ENCODE measurements at places on chromosomes 6 and 20.

GRCh38 chr20:41234041-41234440, 83.5 kb downstream of the ZHX3 start:
- no peaks in the 10 kb centered on the region for H3K27me3 ChIP-seq
- H3K4me3 ChIP-seq: no peak overlapping the region
- H3K27ac ChIP-seq: no peak overlapping the region
- H3K4me1 ChIP-seq: peaks cover 37% of the 10 kb centered on the region

DNA sequence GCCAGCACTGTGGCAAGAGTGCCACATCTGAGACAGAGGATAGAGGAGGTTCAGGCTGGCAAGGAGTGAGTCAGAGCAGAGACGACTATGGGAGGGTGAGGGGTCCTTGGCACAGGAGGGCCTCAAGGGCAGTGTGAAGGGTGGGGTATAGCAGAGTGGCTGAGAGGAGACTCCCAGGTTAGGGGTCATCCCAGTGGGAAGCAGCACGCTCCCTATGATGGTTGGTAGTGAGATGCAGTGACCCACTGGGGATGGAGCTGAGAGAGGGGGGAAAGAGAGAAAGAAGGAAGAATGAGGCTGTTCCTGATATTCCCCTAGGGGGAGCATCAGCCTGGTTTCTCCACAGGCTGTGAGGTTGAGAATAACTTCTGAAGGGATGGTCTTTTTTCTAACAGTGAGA, 97.3 kb downstream of the INSM1 start:
- no peak overlapping the region for H3K27ac ChIP-seq
- H3K36me3 ChIP-seq: peaks cover 11% of the 10 kb centered on the region
- no peaks in the 10 kb centered on the region for H3K27me3 ChIP-seq

DNA sequence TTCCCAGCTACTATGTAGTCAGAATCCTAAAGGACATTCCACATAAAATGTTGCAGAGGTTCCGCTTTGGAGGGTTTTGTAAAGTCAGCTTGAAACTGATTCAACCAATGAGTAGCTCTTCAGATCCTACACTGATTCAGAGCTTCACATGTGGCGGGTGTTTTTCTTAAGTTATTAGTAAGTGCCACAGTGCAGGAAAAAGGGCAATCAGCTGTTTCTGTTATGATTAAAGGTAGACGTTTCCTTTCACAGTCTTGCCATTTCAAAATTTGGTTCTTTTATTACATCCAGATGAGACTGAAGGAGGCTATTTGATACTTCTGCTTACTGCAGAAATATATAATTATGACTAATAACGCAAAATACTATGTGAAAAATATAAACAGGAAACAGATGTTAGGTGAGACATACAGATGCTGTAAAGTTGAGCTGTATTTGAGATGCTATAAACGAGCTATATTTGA, 443.9 kb downstream of the CDKAL1 start:
- H3K4me1 ChIP-seq: no peaks in the 10 kb centered on the region
- H3K27me3 ChIP-seq: no peaks in the 10 kb centered on the region
- no peak for DNase-seq
- peaks cover 26% of the 10 kb centered on the region for H3K36me3 ChIP-seq
- no peak overlapping the region for H3K4me3 ChIP-seq

GRCh38 chr20:56628873-56629463, at the start of gene TFAP2C:
Gene TFAP2C, plus strand, starts transcription at chr20:56629306. Its CDS starts 239 bp downstream, at chr20:56629545.
- H3K4me3 ChIP-seq: peak within 1 kb of the TSS; percentile 11
- H3K36me3 ChIP-seq: no peaks in the 10 kb centered on the region
- peak; percentile 62 for DNase-seq
- peaks cover 9% of the 10 kb centered on the region for H3K4me1 ChIP-seq

- H3K36me3 ChIP-seq: peaks cover 4% of the 10 kb centered on the region
- H3K4me1 ChIP-seq: peaks cover 56% of the 10 kb centered on the region
- no peak overlapping the region for H3K27ac ChIP-seq
Observed at GRCh38 chr6:156954191-156954590, 177.0 kb downstream of the ARID1B start.

- no peak overlapping the region for H3K4me3 ChIP-seq
- no peaks in the 10 kb centered on the region for H3K36me3 ChIP-seq
- H3K4me1 ChIP-seq: no peaks in the 10 kb centered on the region
- H3K27me3 ChIP-seq: peaks cover 5% of the 10 kb centered on the region
- no peak for DNase-seq
- no peak overlapping the region for H3K27ac ChIP-seq
Observed at GRCh38 chr6:53119772-53120409, 28.8 kb downstream of the GCM1 start.

DNA sequence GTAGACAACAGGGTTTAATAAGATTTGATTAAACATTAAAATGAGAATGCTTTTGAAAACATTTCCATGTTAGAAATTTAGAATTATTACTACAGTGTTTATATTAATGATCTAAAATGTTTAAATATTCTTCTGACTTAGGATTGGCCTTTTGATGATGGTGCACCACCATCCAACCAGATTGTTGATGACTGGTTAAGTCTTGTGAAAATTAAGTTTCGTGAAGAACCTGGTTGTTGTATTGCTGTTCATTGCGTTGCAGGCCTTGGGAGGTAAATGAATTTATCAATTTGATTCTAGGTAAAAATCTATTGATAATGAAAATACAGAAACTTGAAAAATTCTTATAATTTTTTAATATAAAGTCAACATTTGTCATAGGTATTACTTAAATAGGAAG, 6.5 kb downstream of the LOC128125822 start:
- H3K4me3 ChIP-seq: no peak overlapping the region
- peaks cover 19% of the 10 kb centered on the region for H3K4me1 ChIP-seq
- H3K27ac ChIP-seq: no peak overlapping the region
- no peak for DNase-seq

GRCh38 chr6:18388942-18389341, 1.8 kb downstream of the RNF144B start:
- H3K27ac ChIP-seq: no peak overlapping the region
- H3K27me3 ChIP-seq: no peaks in the 10 kb centered on the region
- peaks cover 30% of the 10 kb centered on the region for H3K4me1 ChIP-seq
- H3K36me3 ChIP-seq: no peaks in the 10 kb centered on the region
- DNase-seq: no peak
